Fibroblast of lung (primary cell): ENCODE measurements at places on chromosomes 3 and 15. TPM values are rescaled to one million over a fixed set of nuclear protein-coding genes. Genes with fewer than 3 reads are reported as not detected.

REC114 gene
- total RNA-seq = not detected in 2 replicates

FETUB gene
- total RNA-seq = not detected in 2 replicates

GRCh38 chr15:88490036-88490435, 22.5 kb downstream of the MRPS11 start:
- no peak overlapping the region for H3K4me3 ChIP-seq
- no peaks in the 10 kb centered on the region for H3K36me3 ChIP-seq
- H3K4me1 ChIP-seq = no peaks in the 10 kb centered on the region
- DNase-seq = no peak

DNA sequence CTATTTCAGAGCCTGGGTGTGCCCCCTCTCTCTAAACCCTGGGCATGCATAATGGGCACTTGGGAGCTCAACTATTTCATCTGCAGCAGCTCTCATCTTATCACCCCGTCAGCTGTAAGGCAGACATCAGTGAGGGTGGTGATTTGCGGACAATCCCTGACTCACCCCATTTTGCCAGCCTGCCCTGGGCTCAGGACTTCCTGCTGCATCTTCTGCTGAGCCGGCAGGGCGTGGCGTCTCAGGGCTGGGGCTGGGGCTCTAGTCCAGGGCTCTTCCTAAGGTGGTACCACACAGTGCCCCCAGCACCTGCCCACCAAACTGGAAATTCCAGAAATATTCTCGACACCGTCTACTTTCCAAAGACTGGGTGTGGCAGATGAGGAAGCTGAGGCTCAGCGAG, 925 bp upstream of the PSTPIP1 start:
- no peak for DNase-seq
- H3K4me1 ChIP-seq = peaks cover 8% of the 10 kb centered on the region
- H3K4me3 ChIP-seq = no peak overlapping the region
- no peaks in the 10 kb centered on the region for H3K27me3 ChIP-seq
- no peaks in the 10 kb centered on the region for H3K36me3 ChIP-seq
- H3K27ac ChIP-seq = no peak overlapping the region

WDR93 gene
- under 0.01 and 0.17 TPM in 2 replicates for total RNA-seq

- H3K4me3 ChIP-seq = no peak overlapping the region
- H3K36me3 ChIP-seq = no peaks in the 10 kb centered on the region
- H3K27me3 ChIP-seq = no peaks in the 10 kb centered on the region
- H3K27ac ChIP-seq = no peak overlapping the region
- H3K4me1 ChIP-seq = peaks cover 8% of the 10 kb centered on the region
Measured at GRCh38 chr15:52146776-52147175, 34.2 kb upstream of the BCL2L10 start.

GRCh38 chr3:47522082-47522987, 8.8 kb upstream of the ELP6 start:
- no peak overlapping the region for H3K27ac ChIP-seq
- no peak overlapping the region for H3K4me3 ChIP-seq
- peaks cover 3% of the 10 kb centered on the region for H3K4me1 ChIP-seq
- DNase-seq = peak; percentile 86
- H3K27me3 ChIP-seq = no peaks in the 10 kb centered on the region

DNA sequence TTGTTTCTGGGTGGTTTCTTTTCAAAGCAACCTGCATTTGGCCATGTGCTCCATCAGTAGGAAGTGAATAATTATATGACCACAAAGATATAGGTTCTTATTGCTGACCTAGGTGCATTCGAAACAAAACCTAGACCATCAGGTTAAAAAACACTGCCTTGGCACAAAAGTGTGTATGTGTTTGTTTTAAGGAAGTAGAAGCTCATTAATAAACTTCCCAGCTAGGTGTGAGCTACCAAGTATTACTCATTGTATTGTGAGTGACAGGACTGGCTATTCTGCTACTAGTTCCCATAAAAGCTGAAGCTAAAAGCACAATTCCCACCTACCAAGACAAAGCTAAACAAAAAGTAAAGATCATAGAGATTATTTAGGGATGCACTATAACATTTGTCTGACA, 168.2 kb downstream of the TP63 start:
- no peaks in the 10 kb centered on the region for H3K36me3 ChIP-seq
- H3K27ac ChIP-seq = no peak overlapping the region
- no peak for DNase-seq
- no peaks in the 10 kb centered on the region for H3K27me3 ChIP-seq
- H3K4me3 ChIP-seq = no peak overlapping the region

DNA sequence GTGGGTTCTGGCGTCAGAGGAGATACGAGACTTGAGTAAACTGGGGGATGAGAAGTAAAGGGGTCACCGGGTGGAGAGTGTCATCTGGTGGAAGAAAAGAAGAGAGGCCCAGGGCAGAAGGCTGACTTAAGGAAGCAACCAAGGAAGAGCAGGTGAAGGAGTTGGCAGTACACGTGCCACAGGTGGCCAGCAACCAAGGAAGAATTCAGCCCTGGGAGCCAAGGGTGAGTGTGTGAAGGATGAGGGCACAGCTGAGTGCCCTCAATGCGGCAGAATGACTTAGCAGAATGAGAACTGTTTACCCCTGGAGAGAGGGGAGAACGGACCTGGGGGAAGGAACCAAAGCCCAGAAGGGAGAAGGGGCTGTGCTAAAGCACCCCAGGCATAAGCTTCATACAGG, 71.3 kb downstream of the WHAMM start:
- H3K4me3 ChIP-seq = no peak overlapping the region
- H3K4me1 ChIP-seq = no peaks in the 10 kb centered on the region
- H3K27ac ChIP-seq = no peak overlapping the region
- H3K27me3 ChIP-seq = no peaks in the 10 kb centered on the region

DNA sequence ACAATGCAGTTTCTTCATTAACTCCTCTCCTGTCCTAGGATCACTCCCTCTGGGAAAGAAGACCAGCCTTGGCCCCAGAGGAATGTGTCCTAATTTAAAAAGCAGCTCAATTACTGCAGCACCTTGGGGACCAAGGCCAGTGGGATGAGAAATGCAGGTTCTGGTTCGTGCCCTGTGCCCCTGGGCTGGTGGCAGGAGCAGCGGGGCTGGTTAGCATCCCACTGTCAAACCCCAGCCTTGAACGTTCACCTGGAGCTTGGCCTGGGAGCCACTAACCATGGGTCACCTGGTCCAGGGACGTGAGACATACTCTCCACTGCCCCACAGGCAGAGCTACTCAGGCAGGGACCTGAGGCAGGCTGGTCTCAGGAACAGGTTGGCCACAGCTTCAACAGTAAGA, 8.4 kb upstream of the RTP3 start:
- H3K27ac ChIP-seq = no peak overlapping the region
- no peak for DNase-seq
- no peak overlapping the region for H3K4me3 ChIP-seq
- H3K36me3 ChIP-seq = no peaks in the 10 kb centered on the region
- H3K4me1 ChIP-seq = peaks cover 8% of the 10 kb centered on the region
- H3K27me3 ChIP-seq = no peaks in the 10 kb centered on the region

DNA sequence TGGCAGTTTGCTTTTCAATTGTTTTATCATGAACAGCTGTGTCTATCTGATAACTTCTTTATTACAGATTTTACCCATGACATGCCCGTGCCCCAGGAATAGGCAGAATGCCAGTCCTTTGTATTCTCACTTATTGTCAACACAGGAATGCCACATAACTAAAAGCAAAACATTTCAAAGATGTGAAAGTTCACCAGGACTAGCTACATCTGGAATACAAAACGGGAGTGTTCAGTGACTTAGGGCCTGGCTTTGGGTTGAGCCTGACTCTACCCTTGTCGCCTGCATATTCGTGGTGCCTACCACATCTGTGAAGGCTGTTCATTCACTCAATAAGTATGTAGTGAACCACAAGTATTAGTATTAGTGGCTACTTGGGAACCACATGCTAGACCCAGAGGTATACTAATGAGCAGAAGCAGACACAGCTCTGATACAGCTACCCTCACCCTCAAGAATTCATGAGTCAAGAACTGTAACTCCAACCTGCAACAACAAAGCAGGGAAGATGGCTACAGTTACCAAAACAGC, 2.9 kb downstream of the TNFSF10 start:
- H3K27me3 ChIP-seq = no peaks in the 10 kb centered on the region
- no peaks in the 10 kb centered on the region for H3K36me3 ChIP-seq
- no peak overlapping the region for H3K4me3 ChIP-seq
- DNase-seq = peak; percentile 99
- peak overlapping the region; percentile 15 for H3K27ac ChIP-seq

- H3K4me3 ChIP-seq = no peak overlapping the region
- DNase-seq = no peak
- H3K27me3 ChIP-seq = no peaks in the 10 kb centered on the region
- H3K4me1 ChIP-seq = no peaks in the 10 kb centered on the region
- H3K36me3 ChIP-seq = no peaks in the 10 kb centered on the region
Measured at GRCh38 chr3:55183201-55183600, 255.3 kb upstream of the LRTM1 start.

DNA sequence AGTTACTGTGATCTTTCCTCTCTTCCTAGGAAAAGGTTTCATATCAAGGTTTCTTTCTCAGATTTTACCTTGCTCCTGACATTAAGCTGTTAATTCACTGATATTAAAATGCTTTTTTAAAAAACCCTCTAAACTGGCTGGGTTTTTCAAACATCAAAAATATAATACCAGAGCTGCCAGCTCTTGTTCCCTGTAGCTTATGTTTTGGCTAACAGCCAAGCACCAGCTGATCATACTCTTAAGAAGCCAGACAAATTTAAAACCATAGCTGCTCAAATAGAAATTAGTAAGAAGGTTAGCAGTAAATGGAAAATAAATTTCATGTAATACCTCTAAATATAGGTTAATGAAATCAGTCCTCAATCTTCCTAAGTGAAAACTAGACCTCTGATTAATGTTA, 657.5 kb downstream of the GRM7 start:
- H3K27ac ChIP-seq = no peak overlapping the region
- no peak overlapping the region for H3K4me3 ChIP-seq
- no peaks in the 10 kb centered on the region for H3K4me1 ChIP-seq
- DNase-seq = peak; percentile 39

GSK3B gene
- 37.3 and 37.5 TPM in 2 replicates for total RNA-seq

PPP1R14D gene
- total RNA-seq = not detected in 2 replicates

DNA sequence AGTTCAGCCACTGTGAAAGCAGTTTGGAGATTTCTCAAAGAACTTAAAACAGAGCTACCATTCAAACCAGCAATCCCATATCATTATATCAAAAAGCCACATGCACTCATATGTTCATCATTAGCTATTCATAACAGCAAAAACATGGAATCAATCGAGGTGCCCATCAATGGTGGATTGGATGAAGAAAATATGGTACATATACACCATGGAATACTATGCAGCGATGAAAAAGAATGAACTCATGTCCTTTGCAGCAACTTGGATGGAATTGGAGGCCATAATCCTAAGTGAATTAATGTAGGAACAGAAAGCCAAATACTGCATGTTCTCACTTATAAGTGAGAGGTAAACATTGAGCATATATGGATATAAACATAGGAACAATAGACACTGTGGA, 32.1 kb downstream of the IMPG2 start:
- H3K36me3 ChIP-seq = no peaks in the 10 kb centered on the region
- H3K27ac ChIP-seq = no peak overlapping the region
- no peaks in the 10 kb centered on the region for H3K4me1 ChIP-seq
- no peaks in the 10 kb centered on the region for H3K27me3 ChIP-seq
- no peak overlapping the region for H3K4me3 ChIP-seq

DNA sequence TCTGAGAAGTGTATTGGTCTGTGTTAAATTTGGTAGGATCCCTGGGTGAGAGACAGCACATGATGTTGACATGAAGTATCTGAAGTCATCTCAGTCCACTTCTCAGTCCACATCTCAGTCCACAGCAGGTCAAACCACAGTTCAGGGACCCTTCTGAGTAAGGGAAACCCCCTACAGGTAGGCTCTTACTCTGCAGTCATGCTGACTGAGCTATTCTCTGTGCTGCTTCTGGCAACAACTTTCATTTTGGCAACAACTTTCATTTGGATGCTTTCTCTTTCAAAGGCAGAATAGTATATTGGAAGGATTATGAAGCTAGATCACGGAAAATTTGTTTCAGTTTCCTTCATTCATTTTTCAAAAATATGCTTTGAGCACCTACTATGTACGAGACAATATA, 178.2 kb upstream of the GOLIM4 start:
- H3K4me3 ChIP-seq = no peak overlapping the region
- H3K27ac ChIP-seq = no peak overlapping the region
- H3K4me1 ChIP-seq = no peaks in the 10 kb centered on the region
- DNase-seq = no peak

CPN2 gene
- not detected in 2 replicates for total RNA-seq

ACKR4 gene
- total RNA-seq = 1.8 and 14.9 TPM in 2 replicates

GRCh38 chr15:59843609-59844008, 154.5 kb upstream of the BNIP2 start:
- no peak overlapping the region for H3K4me3 ChIP-seq
- H3K27ac ChIP-seq = no peak overlapping the region
- H3K36me3 ChIP-seq = no peaks in the 10 kb centered on the region
- H3K4me1 ChIP-seq = no peaks in the 10 kb centered on the region

TMEM207 gene
- not detected in 2 replicates for total RNA-seq
